Hematopoietic multipotent progenitor cell treated with erythropoietin and hydrocortisone succinate and interleukin-3 and kit ligand, for 8 days (in vitro differentiated cells): ENCODE measurements at places on chromosomes 1 and 21.

DNA sequence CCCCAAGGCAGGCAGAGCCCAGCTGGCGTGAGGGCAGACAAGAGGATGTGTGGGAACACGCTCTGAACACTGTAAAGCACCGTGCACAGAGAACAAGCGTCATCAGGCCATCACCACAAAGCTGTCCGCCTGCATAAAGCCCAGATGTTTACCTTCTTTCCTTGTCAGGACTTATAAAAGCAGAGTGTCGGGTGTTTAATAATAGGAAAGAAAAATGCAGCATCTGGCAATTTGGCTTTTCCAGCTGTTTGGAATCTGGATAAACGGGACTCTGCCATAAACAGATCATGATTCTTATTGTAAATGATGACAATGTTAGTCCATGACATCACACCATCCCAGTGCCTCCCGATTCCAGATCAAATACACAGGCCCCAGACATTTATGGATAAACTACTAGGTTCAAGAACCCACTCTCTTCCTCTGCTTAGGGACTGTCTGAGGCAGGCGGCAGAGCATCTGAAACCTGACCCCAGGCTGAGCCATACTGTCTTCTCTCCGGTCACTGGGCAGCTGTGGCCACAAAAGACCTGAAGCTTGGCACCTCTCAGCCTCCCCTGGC, 4.2 kb downstream of the GLIS1 start:
- DNase-seq: no peak

- DNase-seq: no peak
Measured at GRCh38 chr1:196136396-196136795, 471.8 kb downstream of the KCNT2 start.

- no peak for DNase-seq
Measured at GRCh38 chr21:37849506-37850102, 66.7 kb downstream of the KCNJ6 start.

- DNase-seq: no peak
Measured at GRCh38 chr1:121413821-121414220, 229.0 kb downstream of the SRGAP2C start.

DNA sequence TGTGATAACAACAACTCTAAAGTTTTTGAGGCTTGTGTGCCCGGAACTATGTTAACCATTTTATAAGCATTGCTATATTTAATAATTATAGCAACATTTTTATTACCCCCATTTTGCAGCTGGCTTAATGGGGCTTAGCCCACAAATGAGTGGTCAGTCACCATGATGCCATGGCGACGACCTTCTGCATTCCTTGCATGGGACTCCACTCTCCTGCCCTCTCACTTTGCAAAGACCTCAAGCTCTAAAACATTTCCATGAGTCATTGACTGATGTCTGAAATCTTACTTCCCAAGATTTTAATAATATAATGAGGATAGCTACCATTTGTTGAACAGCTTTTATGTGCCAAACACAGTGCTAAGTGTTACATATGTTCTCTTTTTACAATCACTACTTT, 15.4 kb downstream of the NGF start:
- DNase-seq: no peak

GRCh38 chr1:53024117-53024516, 37.9 kb upstream of the PODN start:
- DNase-seq: no peak

DNA sequence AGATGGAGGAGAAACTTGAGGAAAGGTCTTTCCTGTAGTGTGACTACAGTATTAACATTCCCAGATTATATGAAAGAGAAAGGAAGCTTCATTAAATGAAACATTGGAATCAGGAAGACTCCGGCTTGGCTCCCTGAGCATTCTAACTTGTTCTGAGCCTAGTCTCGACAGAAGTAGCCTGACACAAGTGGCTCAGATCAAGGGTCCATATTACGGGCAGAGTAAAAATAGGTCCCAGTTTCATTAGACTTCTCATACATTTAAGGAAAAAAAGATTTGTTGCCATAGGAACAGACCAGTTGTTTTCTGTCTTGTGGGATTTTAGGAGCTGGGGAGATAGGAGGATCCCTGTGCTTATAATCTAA, 12.8 kb downstream of the SMAP2 start:
- peak; percentile 33 for DNase-seq

DNA sequence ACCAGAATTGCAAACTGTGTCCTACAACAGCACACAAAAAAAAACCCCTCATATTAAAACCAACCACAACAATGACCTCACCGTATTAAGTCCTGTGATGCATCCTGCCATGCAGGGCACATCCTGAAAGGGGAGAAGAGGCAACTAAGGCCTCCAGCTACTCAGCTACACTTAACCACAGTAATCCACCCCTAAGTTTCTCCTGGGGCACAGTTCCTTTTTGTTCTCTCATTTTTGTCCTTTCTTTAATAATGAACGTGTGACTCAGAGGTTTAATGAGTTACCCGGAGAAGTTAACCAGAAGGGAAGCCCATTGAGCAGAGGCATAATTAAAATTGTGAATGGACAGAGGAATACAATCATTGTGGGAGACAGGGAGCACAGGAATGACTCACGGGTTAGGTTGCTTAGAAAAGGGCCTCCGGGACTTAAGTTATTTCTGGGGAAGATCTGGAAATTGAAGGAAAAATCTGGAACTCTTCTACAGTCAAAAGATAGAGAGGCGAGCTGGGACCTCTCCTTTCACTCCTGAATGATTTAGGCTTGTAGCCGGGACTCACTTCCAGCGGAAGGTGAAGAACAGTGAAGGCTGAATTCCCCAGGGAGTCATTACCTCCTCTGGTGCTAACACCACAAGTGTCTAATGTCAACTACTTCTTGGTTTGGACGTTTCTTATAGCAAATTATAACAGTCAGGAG, 36.9 kb upstream of the HIVEP3 start:
- no peak for DNase-seq

GRCh38 chr1:160891474-160891873, 6.5 kb upstream of the ITLN1 start:
- peak; percentile 89 for DNase-seq

GRCh38 chr21:41254090-41254700, 62.4 kb upstream of the FAM3B start:
- DNase-seq: no peak

DNA sequence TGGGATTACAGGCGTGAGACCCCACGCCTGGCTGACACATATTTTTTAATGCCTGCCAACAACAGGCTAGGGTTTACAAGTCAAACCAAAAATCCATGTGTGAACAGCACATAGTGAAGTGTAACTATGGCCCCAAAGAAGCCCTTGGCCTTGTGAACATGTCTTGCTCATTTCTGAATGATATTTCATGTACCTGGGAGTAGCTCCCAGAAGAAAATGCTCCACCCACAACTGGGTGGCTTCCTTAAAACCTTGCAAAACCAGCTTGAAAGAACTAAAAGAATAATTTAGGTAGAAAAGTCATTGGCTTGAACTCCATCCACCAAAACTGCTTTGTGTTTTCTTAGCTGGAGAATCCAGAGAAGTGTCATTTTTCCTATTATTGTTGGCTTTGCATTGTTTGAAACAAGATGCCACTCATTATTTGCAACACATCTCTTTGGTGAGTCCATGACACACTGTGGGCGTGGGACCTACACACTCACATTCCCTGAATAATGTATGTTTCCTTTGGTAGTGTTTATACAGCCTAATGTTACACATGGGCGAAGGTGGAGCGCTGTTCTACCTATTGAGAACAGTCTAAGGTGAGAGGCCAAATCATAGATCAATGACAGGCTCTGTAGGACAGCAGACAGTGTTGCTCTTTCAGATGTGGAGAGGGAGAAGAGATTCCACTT, 28.5 kb upstream of the SDE2 start:
- DNase-seq: no peak

GRCh38 chr1:171487038-171487437, 1.7 kb downstream of the PRRC2C start:
- no peak for DNase-seq

DNA sequence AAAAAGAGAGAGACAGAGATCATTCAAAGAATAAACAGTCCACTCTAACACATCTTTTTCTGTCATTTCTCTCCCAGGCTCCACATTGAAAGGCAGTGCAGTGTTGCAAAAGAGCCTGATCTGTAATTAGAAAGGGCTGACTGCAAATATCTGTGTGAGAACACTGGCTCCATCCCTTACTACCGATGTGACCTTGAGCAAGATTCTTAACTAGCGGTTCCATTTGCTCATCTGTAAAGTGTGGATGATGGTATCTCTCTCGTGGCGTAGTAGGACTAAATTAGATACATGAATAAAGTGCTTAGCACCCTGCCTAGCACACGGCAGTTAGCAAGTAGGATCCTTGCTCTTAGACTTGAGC, 26.9 kb upstream of the SLC44A3 start:
- DNase-seq: no peak

- no peak for DNase-seq
Measured at GRCh38 chr1:188129856-188130838, 1301.4 kb downstream of the PLA2G4A start.
